EL (cell line): ENCODE measurements at places on chromosomes 7 and 10.

DNA sequence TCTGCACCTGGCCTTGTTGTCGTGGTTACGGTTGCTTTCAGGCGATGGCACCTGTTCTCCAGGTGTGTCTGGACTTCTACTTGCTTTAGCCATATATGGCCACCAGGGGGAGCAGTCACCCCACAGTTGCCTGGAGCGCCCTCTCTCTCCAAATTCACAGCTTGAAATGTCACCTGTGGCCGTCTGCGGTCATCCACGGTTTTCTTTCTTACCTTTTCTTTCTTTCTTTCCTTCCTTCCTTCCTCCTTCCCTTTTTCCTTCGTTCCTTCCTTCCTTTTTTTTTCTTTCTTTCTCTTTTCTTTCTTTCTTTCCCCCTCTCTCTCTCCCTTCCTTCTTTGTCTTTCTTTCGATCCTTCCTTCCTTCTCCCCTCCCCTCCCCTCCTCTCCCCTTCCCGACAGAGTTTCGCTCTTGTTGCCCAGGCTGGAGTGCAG, 150.5 kb upstream of the VKORC1L1 start:
- peak; percentile 21 for DNase-seq

DNA sequence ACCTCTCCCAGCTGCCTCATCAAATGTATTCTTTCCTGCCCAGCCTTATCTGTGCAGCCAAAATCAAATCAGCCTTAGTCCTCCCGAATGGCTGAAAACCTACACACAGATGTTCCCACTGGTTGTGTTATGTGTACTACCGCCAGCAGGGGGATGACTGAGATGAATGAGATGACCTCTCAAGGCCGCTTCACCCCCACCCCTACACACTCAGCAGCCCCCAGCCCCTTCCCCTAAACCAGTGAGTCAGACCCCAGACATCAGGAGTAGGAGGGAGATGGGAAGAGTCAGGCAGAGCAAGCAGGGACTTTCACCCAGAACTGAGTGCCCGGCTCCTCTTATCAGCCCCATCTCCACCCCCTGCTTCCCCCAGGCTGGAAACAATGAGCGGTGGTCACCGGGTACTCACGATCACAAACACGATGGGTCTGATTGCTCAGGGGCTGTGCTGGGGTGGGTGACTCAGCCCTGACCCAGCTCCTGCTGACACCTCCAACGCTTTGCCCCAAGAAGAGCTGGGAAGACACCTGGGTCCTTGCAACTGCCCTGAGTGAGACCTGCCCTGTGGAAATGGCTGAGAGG, 6.5 kb upstream of the C10orf105 start:
- peak; percentile 47 for DNase-seq

- DNase-seq = peak; percentile 38
These were observed 255.1 kb upstream of the MKLN1 start for GRCh38 chr7:131072505-131073091.

DNA sequence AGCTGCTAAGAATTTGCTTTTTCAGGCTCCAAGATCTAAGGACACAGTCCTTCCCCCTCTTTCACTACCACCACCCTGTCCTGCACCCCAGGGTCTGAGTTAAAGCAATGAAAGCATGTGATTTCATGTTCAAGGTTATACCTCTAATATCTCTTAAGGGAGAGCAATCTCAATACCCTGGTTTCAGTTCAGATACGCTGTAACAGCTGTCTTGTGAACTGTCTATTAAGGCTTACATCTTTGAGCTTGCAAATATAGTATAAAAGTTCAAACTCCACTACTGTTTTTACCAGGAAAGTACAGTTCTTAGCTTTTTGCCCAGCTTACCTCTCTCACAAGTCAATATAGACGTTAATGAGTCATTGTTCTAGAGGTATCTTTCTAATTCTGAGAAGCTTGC, 2.6 kb downstream of the CPVL start:
- DNase-seq = no peak

DNA sequence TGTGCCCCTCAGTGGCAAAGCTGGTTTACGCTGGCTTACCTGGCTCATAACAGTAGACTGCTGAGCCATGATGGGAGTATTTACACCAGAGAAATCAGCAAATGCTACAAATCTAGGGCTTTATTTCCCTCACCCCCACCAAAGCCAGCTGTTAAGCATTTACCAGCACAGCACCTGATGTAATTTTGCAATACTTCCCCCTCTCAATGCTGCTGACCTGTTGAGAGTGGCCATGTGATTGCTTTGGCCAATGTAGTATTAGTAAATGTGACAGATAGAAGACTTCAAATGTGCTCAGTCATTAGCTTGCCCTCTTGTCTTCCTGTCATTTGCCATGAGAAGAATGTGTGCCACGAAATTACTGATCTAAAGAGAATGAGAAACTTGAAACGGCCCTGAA, 46.6 kb downstream of the HERPUD2 start:
- no peak for DNase-seq

DNA sequence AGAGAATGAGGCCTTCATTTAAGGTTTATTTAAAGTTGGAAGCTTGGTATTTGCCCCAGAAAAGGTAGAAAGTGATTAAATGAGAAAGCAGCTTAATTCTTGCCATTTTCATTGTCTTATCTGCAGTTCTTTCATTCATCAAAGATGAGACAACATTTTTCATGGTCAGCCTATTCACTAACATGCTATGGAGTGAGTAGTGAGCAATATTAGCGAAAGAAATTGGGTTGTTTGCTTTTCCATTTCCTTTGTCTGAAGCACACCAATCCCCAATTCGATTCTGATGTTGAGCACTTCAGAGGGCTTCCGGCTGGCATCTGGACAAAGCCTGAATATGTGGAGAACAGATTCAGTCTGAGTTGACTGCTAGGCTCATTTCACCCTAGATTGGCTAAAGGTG, 317.2 kb downstream of the BBS9 start:
- DNase-seq = no peak

- no peak for DNase-seq
These were observed 13.2 kb downstream of the CALML5 start for GRCh38 chr10:5485948-5486852.

- no peak for DNase-seq
These were observed 30.4 kb downstream of the LAMB4 start for GRCh38 chr7:108099713-108100112.

GRCh38 chr7:77395626-77396025, 20.5 kb downstream of the GSAP start:
- DNase-seq = no peak

GRCh38 chr10:96960872-96961271, 128.8 kb downstream of the LCOR start:
- DNase-seq = peak; percentile 7

DNA sequence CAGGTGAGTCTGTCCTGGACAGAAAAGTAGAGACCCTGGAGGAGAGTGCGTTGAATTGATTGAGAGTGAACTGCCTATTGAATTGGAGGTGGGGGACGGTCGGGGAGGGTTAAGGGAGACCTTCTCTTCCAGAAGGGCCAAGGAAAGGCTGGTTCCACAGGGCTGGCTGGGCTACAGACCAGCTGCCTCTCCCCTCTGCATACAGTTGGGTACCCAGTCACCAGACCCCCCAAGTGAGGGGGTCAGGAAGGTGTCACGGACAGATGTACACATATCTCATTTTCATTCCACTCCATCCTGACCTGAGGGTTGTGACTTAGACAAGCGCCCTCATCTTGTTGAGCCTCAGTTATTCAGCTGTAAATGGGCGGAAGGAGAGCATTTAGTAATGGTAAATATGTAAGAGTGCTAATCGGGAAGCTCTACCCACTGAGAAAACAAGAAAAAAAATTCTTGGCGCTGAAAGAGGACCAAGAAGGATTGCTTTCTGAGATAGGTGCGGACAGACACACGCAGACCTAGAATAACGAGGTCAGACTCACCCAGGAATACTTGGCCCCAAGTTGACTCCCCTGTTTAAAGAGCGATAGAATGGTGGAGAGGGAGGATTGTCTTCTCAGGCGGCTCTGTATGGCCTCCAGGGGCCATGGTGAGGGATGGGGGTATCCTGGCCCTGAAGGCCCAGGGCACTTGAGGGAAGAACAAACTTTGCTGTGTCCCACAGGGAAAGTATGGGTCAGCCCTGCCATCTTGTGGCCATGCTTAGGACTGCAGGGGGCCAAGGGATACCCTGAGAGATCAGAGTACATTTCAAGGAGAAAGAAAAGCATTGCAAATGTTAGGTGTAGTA, 7.2 kb upstream of the MBL2 start:
- DNase-seq = peak; percentile 60

DNA sequence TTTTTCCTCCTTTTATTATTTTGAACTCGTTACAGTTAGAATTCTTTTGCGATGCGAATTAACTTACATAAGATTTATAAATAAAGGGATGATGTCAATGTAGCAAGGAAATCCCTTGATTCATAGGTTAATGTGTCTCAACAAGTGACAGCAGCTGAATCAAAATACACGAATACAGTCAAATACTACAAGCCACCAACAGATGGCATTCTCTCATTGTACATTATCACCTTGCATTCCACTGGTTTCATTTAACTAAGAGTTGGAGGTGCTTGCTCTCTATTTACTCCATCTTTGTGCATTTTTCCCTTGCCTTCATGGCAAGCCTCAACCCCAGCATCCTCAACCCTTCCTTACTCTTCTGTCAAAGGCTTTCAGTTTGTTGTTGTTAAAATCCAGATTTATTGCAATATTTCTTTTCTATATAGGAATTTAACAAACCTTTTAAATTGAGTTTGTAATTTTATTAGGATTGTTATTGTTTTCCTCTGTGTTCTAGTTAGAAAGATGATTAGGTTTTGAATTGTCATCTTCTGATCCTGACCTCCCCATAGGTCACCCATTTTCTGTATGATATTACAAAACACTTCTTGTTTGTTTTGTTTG, 78.3 kb downstream of the SLC25A40 start:
- peak; percentile 43 for DNase-seq

DNA sequence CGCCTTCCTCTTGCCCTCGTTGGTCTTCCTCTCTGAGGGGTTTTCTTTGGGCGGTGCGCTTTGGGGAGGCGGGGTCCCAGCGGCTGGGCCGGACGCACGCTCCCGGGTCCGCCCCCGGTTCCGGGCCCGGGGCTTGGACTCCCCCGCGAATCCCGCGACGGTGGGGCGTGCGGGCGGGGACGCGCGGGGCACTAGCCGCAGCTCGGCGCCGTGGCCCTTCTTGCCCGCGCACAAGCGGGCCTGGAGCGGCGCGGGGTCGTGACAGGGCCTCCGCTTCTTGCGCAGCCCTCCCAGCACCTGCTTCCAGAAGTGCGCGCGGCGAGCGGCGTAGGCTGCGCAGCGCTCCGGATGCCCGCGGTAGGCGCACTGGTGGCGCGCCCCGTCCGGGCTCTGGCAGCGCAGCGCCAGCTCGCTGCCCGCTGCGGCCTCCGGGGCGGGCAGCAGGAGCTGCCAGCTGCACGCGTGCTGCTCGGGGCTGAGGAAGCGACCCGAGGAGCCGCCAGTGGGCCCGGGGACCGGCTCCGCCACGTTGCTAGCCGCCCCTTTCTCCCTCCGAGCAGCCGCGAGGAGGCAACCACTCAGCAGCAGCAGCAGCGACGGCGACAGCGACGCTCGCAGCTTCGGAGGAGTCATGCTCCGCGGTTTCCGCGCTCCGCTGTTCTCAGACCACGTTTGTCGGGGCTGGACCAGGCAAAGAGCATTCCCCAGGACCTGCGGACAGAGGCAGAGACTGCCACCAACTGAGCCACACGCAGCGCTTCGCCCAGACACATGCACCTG, 759 bp downstream of the FGFBP3 start:
- peak; percentile 81 for DNase-seq
